ENCODE measurements at places on chromosomes 4 and X. TPM values are rescaled to one million over a fixed set of nuclear protein-coding genes. Genes with fewer than 3 reads are reported as not detected.

ABCE1 gene
- 65.2 TPM for total RNA-seq

WDR44 gene
- 11.1 TPM for total RNA-seq

FAM9B gene
- not detected for total RNA-seq

RHOXF1 gene
- not detected for total RNA-seq

SLC34A2 gene
- total RNA-seq: not detected

TMPRSS11A gene
- total RNA-seq: not detected

VGLL1 gene
- not detected for total RNA-seq

TSPAN7 gene
- 2.6 TPM for total RNA-seq

MSANTD1 gene
- total RNA-seq: 0.21 TPM

RASSF6 gene
- 0.80 TPM for total RNA-seq

USP17L25 gene
- not detected for total RNA-seq

TCEAL2 gene
- total RNA-seq: not detected

DDIT4L gene
- total RNA-seq: 0.21 TPM

PAGE4 gene
- not detected for total RNA-seq

Measured in A549 treated with Hydrocortisone at 1 μM for 4 hours (cell line).